Stomach (tissue), 19 donors: ENCODE measurements at places on chromosomes 2 and 18. TPM values are rescaled to one million over a fixed set of nuclear protein-coding genes. Genes with fewer than 3 reads are reported as not detected.

NCOA1 gene
- 223 TPM for total RNA-seq

PARD6G gene
- 6.1 TPM for total RNA-seq

COL3A1 gene
- 116 TPM for total RNA-seq

GRCh38 chr18:28984731-28985130 is 807.8 kb upstream of the CDH2 start:
- no peak overlapping the region for H3K27ac ChIP-seq
- no peaks in the 10 kb centered on the region for H3K27me3 ChIP-seq
- no peaks in the 10 kb centered on the region for H3K36me3 ChIP-seq
- H3K4me1 ChIP-seq: no peaks in the 10 kb centered on the region
- no peak for DNase-seq

GRCh38 chr2:1081451-1082225 is 131.0 kb downstream of the SNTG2 start:
- H3K27me3 ChIP-seq: no peaks in the 10 kb centered on the region
- no peaks in the 10 kb centered on the region for H3K4me1 ChIP-seq
- no peak overlapping the region for H3K4me3 ChIP-seq
- peak; percentile 43 for DNase-seq
- no peaks in the 10 kb centered on the region for H3K36me3 ChIP-seq

DNA sequence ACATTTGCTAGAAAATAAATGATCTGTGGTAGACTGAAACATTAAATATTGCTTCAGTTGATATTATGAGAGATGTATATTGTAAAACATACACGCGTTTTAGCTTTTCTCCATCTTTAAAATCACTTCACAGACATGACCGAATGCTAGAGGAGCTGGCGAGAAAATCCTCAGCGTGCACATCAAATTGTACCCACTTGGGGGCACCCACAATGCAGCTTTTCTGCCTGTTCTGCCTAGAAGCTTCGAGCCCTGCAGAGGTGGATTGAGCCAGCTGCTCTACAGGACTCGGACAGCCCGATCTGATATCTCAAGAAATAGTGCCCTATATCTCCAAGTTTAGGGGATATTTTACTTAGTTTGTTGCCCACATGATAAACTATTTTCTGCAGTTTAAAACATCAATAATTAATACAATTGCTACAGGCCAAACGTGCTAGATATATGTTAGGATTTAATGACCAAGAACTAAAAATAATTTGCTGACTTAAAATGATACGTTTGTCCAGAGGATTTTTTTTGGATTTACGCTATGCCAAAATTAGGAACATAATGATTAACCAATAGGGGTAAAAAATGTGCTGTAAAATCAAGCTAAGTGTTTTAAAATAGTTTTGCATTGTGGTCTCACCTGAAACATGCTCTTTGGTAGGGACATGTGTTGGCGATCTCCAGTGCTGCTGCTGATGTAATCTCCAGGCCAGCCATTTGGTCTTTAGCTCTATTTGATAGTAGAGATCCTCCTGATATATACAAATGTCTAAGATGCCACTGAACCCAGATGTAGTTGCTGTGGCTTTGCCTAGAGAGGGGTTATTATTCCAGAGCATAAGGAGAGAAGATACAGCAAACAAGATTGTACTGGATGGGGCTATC is 22.3 kb upstream of the ATP5MC3 start:
- H3K27ac ChIP-seq: no peak overlapping the region
- DNase-seq: peak; percentile 74
- no peak overlapping the region for H3K4me3 ChIP-seq
- peaks cover 5% of the 10 kb centered on the region for H3K4me1 ChIP-seq
- peaks cover 10% of the 10 kb centered on the region for H3K27me3 ChIP-seq

- no peaks in the 10 kb centered on the region for H3K36me3 ChIP-seq
- H3K27me3 ChIP-seq: no peaks in the 10 kb centered on the region
- H3K4me3 ChIP-seq: no peak overlapping the region
- no peak for DNase-seq
- no peaks in the 10 kb centered on the region for H3K4me1 ChIP-seq
- no peak overlapping the region for H3K27ac ChIP-seq
Observed at GRCh38 chr18:41828137-41828536, 126.9 kb upstream of the PIK3C3 start.

DNA sequence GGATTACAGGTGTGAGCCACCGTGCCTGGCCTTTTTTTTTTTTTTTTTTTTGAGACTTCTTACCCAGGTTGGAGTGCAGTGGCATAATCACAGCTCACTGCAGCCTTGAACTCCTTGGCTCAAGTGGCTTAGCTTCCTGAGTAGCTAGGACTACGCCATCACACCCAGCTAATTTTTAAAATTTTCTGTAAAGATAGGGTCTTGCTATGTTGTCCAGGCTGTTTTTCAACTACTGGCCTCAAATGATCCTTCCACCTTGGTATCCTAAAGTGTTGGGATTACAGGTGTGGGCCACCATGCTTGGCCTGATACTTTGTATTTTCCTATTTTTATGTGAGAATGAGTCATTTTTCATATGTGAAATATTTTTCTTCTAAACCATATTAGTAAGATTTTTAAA is 13.7 kb downstream of the ELP2 start:
- no peak overlapping the region for H3K27ac ChIP-seq
- no peak for DNase-seq
- H3K4me1 ChIP-seq: no peaks in the 10 kb centered on the region
- no peaks in the 10 kb centered on the region for H3K27me3 ChIP-seq
- no peak overlapping the region for H3K4me3 ChIP-seq

GRCh38 chr2:100451734-100452133 is 18.5 kb upstream of the NMS start:
- no peaks in the 10 kb centered on the region for H3K4me1 ChIP-seq
- H3K27me3 ChIP-seq: peaks cover 7% of the 10 kb centered on the region
- H3K4me3 ChIP-seq: no peak overlapping the region
- no peak overlapping the region for H3K27ac ChIP-seq
- no peak for DNase-seq

- H3K4me1 ChIP-seq: no peaks in the 10 kb centered on the region
- H3K27me3 ChIP-seq: no peaks in the 10 kb centered on the region
- DNase-seq: no peak
- H3K36me3 ChIP-seq: no peaks in the 10 kb centered on the region
- no peak overlapping the region for H3K27ac ChIP-seq
- H3K4me3 ChIP-seq: no peak overlapping the region
Observed at GRCh38 chr18:76231402-76231801, 263.6 kb downstream of the ZNF516 start.

- no peaks in the 10 kb centered on the region for H3K27me3 ChIP-seq
- H3K36me3 ChIP-seq: no peaks in the 10 kb centered on the region
- no peak overlapping the region for H3K27ac ChIP-seq
Observed at GRCh38 chr2:160352500-160352899, 141.1 kb downstream of the RBMS1 start.
